ENCODE measurements at places on chromosomes 7 and 10.

DNA sequence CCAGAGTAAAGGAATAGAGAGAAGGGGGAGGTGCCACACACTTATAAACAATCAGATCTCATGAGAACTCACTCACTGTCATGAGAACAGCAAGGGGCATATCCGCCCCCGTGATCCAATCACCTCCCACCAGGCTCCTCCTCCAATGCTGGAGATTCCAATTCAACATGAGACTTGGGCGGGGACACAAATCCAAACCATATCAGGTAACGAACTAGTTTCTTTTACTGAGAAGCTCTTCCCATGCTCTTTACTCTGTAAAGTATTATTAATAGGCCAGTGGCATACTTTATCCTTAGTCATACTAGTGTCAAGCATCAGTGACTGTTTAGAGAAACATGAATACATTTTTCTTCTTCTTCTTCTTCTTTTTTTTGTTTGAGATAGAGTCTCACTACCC lies 39.4 kb upstream of the ZNF488 start:
- no peak for DNase-seq

GRCh38 chr7:106720641-106721040 lies 59.7 kb upstream of the CCDC71L start:
- no peak for DNase-seq

DNA sequence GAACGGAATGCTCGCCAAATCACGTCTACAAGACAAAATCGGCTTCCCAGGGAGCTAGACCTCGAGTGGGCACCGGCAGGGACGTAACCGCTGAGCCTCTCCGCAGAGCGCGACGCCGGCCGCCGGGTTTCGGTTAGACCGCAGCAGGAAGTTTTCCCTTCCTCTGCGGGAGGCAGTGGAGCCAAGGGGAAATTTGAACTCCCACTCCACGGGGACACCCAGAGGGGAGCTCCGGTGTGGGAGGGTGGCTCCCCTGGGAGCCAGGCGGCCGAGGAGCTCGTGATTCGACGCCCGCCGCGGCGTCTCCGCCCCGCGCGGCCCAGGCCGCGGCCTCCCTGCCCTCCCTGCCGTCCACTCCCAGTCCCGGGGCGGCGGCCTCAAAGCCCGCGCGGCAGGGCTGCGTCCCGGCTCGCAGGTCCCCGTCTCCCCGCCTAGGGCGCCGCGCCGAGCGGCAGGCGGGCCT lies 426 bp downstream of the SYPL1 start:
- peak; percentile 57 for DNase-seq

GRCh38 chr7:918441-919113 lies 35.9 kb downstream of the ADAP1 start:
- no peak for DNase-seq

- DNase-seq = no peak
Measured at GRCh38 chr7:1725766-1726630, 55.9 kb downstream of the ELFN1 start.

DNA sequence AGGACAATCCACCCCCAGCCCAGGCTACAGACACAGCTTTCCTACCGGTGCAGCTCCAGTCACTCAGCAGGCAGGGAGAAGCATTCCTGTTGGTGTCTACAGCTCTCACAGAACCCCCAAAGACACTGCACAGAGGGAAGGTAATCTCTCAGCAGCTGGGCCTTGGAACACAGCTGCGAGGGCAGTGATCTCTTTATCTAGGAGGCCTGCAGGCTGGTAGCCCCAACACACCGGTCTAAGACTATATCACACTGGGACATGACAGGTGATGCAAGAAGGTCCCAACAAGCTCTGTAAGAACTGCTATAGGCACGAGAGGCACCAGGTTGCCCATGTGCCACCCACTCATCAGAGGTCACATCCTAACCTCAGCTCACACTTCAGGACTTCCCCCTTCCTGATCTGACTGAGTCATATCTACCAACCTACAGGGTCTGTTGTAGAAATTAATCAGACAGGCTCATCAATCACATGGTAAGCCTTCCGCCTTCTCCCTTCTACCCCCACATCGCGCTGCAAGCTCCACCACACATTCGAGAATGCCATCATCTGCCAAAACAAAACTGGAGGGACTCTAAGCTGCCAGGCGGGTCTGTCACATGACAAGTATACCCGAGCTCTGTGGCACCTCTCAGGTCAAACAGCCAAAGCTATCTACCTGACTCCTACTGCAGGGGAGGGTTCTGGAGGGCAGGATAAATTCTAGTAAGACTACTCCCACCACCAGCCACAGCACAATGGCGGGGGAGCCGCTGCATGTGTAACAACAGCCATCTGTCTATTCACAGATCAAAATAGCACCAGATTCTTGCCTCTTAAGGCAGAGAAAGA lies 26.1 kb downstream of the FAM53B start:
- DNase-seq = peak; percentile 41

DNA sequence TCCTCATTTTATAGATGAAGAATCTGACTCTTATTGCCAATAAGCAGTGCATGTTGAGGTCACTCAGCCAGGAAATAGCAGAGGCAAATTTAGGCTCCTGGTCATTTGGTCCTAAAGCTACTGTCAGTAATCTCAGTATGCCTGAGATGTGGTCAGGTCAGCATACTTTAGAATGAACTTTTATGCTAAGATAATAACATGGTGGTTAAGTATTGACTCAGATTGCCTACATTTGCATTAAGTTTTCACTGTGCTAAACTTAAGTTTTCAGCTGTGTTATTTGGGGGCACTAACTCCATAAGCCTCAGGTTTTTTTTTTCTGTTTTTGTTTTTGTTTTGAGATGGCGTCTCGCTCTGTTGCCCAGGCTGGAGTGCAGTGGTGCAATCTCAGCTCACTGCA lies 35.9 kb upstream of the CCSER2 start:
- no peak for DNase-seq

DNA sequence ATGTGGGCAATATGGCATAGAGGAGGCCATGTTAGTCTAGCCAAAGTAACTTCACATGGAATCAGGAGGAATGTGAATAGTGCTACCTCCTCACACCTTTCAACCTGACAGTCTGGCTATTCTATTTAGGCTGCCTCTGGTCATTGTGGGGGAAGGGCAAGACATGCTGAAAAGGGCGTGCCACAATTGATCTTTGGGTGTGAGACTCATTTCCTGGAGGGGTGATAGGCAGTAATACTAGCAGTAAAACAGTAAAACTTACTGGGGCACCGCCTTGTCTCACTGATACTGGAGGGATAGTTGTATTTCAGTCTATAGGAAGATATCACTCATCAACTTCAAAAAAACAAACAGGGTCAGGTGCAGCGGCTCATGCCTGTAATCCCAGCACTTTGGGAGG lies 88.7 kb downstream of the TMEM168 start:
- no peak for DNase-seq

DNA sequence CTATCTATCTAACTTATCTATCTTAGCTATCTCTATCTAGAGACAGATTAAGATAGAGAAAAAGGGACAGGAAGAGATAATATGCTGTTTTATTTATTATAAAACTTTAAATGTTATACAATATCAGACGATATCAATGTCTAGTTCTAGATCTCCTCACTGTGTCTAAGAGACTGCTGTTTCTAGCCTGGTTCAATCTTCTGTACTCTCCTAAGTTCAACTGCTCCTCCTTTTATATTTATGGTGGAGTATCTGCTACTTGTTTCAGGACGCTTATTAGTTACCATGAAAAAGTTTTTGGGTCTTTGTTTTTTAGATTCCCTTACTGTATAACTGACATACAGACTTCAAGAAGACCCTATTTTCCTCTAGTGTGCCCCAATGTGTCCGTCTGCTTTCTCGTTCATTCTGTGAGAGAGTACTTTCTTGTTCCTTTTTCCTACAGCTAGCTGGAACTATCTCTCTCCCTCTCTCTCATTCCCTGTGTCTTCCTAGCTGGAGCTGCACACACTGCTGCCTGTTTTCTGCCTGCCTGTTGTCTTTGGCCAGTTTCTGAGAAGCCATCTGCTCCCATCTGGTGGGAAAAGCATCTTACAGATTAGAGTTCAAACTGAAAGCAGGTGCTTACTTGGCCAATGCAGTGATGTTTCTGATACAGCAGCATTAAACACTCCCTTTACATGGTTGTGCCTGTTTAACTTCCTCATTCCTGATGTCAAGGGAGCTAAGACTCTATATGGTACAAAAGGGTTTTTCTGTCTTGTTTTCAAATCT lies 49.4 kb upstream of the ARL4A start:
- DNase-seq = no peak

GRCh38 chr7:30970074-30970473 lies 6.3 kb downstream of the GHRHR start:
- DNase-seq = no peak

GRCh38 chr7:98674881-98675280 lies 57.8 kb downstream of the NPTX2 start:
- no peak for DNase-seq

DNA sequence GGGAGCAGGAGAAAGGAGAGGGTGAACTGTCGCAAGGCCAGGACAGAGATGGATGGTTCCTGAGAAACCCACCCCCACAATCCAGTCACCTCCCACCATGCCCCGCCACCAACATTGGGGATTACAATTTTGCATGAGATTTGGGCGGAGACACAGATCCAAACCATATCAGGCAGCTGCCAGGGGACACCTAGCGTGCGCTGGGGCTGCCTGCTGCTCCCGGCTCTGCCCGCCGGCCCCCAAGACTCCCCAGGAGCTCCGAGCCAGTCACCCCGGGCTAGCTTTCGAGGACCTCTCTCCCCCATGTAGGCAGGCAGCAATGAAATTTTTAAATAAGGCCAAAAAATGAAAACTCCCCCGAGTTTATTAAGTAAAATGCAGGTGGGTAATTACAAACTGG lies 111.7 kb downstream of the UNCX start:
- DNase-seq = no peak

GRCh38 chr10:6647811-6648526 lies 67.9 kb upstream of the PRKCQ start:
- DNase-seq = no peak

GRCh38 chr10:49040601-49041000 lies 74.7 kb downstream of the VSTM4 start:
- DNase-seq = no peak

GRCh38 chr10:119526149-119526548 lies 16.4 kb downstream of the RGS10 start:
- no peak for DNase-seq

GRCh38 chr7:23222439-23223030 lies 24.0 kb upstream of the GPNMB start:
- DNase-seq = no peak

- DNase-seq = peak; percentile 14
Measured at GRCh38 chr7:18356191-18356645, 139.3 kb upstream of the HDAC9 start.

GRCh38 chr7:38592737-38593288 lies 38.4 kb downstream of the AMPH start:
- DNase-seq = no peak

DNA sequence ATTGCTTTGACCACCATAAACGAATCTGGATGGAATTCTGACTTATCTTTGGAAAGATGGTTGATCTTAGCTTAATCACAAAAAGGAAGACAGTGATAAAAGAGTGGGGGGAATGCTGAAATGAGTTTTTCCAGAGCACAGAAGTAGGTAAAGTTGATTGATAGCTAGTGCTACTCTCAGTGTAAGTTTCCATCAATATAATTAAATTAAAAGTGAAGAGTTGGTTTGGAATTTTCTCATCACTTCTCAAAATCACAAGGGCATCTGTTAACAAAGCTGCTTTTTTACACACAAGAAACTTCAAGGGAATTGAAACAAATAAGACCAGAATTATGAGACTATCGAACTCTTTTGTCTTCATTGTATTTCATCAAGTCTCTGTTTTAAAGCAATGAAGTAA lies 1217.3 kb downstream of the REEP3 start:
- no peak for DNase-seq

GRCh38 chr7:66296001-66296521 lies 90.9 kb downstream of the TPST1 start:
- no peak for DNase-seq

DNA sequence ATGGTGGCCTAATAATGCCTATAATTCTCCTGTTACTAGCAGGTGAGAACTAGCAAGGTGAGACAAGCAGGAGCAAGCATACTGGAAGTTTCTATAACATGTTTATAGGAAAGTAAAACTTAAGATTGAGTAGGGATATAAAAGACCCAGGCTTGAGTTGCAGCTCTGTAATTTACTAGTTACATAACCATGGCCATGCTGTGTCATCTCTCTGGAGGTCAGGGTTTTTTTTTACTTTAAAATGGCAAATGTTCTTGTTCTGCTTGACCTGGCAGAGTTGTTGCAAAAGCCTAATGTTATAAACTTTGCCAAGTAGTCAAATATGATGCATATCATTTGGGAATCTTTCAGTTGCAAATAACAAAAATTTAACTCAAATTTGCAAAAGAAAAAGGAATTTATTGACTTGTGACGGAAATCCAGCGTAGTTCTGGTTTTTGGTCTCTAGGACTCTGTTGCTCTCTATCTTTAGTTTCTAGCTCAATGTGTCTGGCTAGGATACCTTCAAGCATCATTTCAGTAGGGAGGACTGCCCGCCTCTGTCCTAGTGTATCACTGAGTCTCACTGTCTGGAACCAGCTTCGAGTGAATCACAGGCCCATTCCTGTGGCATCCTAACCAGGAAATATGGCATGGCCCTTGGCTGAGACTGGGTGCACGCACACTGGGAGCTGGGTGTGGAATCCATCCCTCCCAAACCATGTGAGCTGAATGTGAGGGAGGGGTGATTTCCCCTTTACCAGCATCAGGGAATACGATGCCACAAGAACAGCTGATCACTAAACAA lies 67.9 kb downstream of the ADAM22 start:
- DNase-seq = no peak

- no peak for DNase-seq
Measured at GRCh38 chr10:103820101-103821062, 35.0 kb downstream of the SH3PXD2A start.

DNA sequence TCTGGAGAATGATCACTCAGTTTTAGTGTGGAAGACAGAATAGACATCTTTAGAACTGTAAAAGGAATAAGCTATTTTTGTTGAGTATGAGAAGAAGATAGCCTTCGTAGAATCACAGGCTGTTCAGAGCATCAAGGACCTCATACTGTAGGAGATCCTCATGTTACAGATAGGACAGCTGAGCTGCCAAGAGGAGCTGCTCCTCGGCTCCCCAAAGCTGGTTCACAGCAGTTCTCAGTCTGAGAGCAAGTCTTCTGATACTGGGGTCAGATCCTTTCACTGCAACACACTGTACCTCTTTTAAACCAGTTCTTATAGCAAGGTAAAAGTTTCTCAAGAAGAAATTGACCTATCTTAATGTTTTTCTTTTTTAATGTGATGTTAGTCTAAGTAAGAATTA lies 17.1 kb downstream of the CCNY start:
- DNase-seq = no peak

GRCh38 chr10:34489973-34490745 lies 324.9 kb downstream of the PARD3 start:
- DNase-seq = no peak

GRCh38 chr7:21128062-21128817 lies 299.6 kb upstream of the SP4 start:
- DNase-seq = no peak

- peak; percentile 57 for DNase-seq
Measured at GRCh38 chr7:81499262-81500116, 270.4 kb downstream of the HGF start.
